ENCODE measurements at places on chromosomes 2 and 18. TPM values are rescaled to one million over a fixed set of nuclear protein-coding genes. Genes with fewer than 3 reads are reported as not detected.

GRCh38 chr2:219530048-219530963, 13.3 kb downstream of the CHPF start:
- peaks cover 20% of the 10 kb centered on the region for H3K27me3 ChIP-seq
- no peaks in the 10 kb centered on the region for H3K36me3 ChIP-seq
- peak; percentile 85 for DNase-seq

DNA sequence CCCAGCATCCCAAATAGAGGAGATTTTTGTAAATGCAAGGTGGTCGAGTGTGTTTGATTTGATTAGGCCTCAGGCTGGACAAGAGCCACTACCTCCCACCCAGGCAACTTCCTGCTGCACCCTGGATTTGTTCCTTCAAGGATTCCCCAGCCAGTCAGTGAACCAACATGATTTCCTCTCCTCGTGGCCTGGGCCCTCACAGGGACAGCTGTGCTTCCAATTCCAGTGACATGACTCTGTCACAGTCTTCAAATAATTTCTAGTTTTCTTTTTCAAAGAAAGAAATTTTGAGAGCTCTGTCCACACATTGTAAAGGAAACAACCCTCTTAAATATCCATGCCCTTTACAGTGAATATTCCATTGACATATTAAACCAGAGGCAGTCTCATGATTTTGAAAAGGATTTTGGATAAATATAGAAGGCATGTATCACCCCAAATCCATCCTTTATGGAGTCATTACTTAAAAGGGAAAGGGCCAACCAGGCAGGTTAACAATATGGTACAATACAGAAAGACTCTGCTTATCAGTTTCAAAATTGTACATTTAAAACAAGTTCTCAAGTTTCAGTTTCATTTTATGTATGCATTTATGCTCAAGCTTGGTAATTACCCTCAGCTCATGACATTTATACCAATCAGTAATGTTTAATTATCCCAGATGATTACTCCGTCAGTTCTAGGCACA, 121.3 kb upstream of the FOSL2 start:
- peaks cover 18% of the 10 kb centered on the region for H3K4me1 ChIP-seq
- no peak overlapping the region for H3K4me3 ChIP-seq
- no peak for DNase-seq
- H3K27ac ChIP-seq, result no peak overlapping the region
- H3K27me3 ChIP-seq, result no peaks in the 10 kb centered on the region

DNA sequence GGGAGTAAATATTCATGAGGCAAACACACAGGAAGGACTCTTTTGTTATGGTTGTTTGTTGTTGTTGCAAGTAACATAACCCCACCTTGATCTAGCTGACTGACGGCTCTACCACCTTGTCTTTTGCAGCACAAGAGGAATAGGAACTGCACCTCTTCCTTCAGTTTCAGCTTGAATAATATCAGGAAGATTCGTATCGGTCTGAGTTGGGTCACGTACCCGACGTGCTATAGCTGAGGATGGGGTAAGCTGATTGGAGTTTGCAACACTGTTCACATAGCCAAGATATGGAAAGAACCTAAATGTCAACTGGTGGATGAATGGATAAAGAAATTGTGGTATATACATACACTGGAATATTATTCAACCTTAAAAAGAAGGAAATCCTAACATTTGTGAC, 14.5 kb upstream of the IL1RN start:
- H3K4me1 ChIP-seq, result peaks cover 7% of the 10 kb centered on the region
- no peak overlapping the region for H3K4me3 ChIP-seq
- H3K27me3 ChIP-seq, result no peaks in the 10 kb centered on the region
- DNase-seq, result no peak

The KCNG2 gene
- not detected for total RNA-seq

GRCh38 chr18:60053747-60054304, 154.0 kb downstream of the PMAIP1 start:
- H3K36me3 ChIP-seq, result no peaks in the 10 kb centered on the region
- no peaks in the 10 kb centered on the region for H3K27me3 ChIP-seq
- H3K4me1 ChIP-seq, result no peaks in the 10 kb centered on the region
- DNase-seq, result no peak
- H3K27ac ChIP-seq, result no peak overlapping the region
- no peak overlapping the region for H3K4me3 ChIP-seq

DNA sequence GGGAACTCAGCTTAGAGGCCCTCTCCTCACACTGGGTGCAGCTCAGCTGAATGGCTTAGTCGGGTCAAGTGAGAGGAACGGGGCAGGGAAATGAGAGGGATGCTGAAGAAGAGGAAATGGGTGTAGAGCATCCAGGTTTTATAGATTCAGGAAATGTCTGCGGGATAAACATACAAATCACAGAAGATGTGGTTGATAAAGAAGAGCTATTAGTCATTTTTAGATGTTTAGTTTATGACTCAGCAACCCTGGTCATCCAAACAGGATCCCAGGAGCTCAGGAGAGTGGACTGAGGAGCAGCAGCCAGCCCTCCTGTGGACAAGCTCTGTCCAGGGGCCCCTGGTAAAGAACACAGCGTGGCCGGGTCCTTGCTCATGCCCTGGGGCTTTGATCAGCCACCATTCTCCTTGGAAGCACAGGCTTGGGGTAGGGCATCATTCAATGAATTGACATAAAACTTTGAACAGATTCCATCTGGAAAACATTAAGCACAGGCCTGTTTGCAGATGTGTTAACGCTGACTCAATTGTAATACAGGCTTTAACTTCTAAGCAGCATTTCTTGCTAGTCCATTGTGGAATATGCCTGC, 83.0 kb downstream of the NPAS2 start:
- H3K27me3 ChIP-seq, result no peaks in the 10 kb centered on the region
- DNase-seq, result no peak
- no peak overlapping the region for H3K27ac ChIP-seq
- H3K36me3 ChIP-seq, result no peaks in the 10 kb centered on the region

- no peak overlapping the region for H3K27ac ChIP-seq
- H3K4me1 ChIP-seq, result no peaks in the 10 kb centered on the region
- H3K27me3 ChIP-seq, result no peaks in the 10 kb centered on the region
- DNase-seq, result no peak
- no peak overlapping the region for H3K4me3 ChIP-seq
Observed at GRCh38 chr18:54684784-54685183, 93.7 kb downstream of the DYNAP start.

The LAMA3 gene
- total RNA-seq, result not detected

DNA sequence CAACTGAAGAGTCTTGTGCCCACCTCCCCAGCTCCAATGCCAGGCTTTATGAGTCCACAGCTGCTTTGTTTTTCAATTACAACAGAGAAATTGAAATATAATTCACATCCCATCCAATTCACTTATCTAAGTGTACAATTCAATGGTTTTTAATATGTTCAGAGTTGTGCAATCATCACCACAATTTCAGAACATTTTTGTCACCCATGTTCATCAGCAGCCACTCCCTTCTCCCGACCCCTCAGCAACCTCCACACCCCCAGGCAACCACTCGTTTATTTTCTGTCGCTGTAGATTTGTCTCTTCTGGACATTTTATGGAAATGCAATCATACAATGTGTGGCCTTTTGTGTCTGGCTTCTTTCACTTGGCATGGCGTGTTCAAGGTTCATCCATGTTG, 23.3 kb downstream of the INHBB start:
- DNase-seq, result no peak
- no peaks in the 10 kb centered on the region for H3K27me3 ChIP-seq
- no peaks in the 10 kb centered on the region for H3K4me1 ChIP-seq
- H3K4me3 ChIP-seq, result no peak overlapping the region
- no peak overlapping the region for H3K27ac ChIP-seq

DNA sequence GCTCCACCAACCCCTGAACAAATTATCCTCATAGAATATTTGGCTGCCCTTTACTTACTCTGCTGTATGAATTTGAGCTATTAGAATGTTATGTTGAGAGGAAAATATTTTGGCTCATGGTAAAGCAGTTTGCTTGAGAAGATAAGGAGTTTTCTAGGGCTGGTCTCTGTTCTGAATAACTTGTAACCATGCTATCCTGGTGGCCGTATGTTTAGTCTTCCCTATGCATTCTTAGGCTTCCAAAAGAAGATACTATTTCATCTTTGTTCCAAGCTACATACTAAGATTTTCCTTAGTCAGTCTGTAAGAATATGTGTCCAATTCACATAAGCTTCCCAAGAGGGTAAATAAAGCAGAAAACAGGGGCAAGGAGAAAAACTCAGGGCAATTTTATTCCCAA, 1105.1 kb upstream of the PIK3C3 start:
- H3K4me1 ChIP-seq, result no peaks in the 10 kb centered on the region
- no peaks in the 10 kb centered on the region for H3K36me3 ChIP-seq
- no peak for DNase-seq
- no peak overlapping the region for H3K27ac ChIP-seq
- H3K4me3 ChIP-seq, result no peak overlapping the region

Measured in naive thymus-derived CD4-positive, alpha-beta T cell (primary cell).